Ureter (tissue), 1 donor: ENCODE measurements at places on chromosomes 7 and 10. TPM values are rescaled to one million over a fixed set of nuclear protein-coding genes. Genes with fewer than 3 reads are reported as not detected.

- DNase-seq, result no peak
Observed at GRCh38 chr7:28776463-28777157, 181.5 kb downstream of the TRIL start.

GRCh38 chr10:75755528-75755927, 324.1 kb downstream of the LRMDA start:
- DNase-seq, result no peak

GRCh38 chr10:110837418-110838171, 34.1 kb upstream of the PDCD4 start:
- DNase-seq, result no peak

EN2 gene
- not detected for total RNA-seq

CAMK2B gene
- total RNA-seq, result not detected

CPA2 gene
- not detected for total RNA-seq

NSUN5 gene
- total RNA-seq, result 23.8 TPM

SH3PXD2A gene
- total RNA-seq, result 50.3 TPM

PAX4 gene
- not detected for total RNA-seq

DNA sequence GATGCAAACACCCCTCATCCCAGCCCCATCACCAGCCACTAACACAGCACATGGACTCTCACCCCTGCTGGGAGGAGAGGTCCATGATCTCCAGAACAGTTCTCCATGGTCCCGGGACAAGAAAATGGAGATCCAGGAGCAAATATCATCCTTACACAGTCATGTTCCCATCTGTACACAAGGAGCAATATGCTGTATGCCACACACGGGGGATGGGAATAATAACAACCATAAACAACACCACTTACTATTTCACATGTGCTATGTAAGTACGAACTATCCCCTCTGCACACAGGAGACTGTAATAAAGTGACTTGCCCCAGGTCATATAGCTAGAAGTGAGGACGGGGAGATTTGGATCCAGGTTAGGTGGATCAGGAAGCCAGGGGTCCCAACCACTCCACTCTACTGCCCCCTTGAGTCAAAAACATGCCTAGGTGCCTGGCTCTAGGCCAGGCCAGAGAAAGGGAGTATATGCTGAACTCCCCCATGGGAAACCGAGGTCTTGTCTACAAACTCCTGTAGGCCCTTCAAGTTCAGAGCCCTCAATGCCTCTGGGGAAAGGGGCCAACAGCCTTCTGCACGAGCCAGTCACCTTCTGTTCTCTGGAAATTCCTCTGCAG, 34.1 kb downstream of the LRRC20 start:
- DNase-seq, result no peak

PNLIPRP2 gene
- not detected for total RNA-seq

GRCh38 chr7:33107136-33108066, 1.8 kb downstream of the RP9 start:
- no peak for DNase-seq

DNA sequence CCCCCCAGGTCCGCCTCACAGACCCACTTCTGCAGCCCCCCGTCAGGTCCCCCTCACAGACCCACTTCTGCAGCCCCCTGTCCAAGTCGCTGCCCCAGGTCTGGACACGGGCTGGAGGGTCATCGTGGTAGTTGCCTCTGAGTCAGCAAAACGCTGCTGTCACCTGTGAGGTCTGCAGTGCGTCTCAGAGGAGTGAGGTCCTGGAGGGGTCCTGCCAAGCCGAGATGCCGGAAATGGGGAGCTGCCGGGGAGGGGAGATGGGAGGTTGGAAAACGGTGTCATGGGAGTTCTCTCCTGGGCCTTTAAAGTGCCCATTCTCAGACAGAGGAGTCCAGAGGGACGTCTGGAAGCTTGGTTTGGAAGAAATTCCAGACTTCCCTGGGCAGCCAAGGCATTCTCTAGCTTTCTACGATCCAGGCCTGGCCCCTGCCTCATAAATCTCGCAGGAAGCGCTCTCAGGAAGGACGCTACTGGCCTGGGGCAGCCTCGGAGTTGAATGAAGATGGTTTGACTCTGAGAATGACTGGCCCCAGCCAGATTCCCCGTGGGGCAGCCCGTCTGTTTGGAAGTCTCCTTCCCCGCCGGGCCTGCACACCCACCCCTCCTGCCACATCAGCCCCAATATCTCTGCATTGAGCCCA, 38.7 kb downstream of the CALML3 start:
- peak; percentile 43 for DNase-seq

RAPGEF5 gene
- total RNA-seq, result 56.9 TPM

DGKI gene
- 3.3 TPM for total RNA-seq

BAIAP2L1 gene
- total RNA-seq, result 36.5 TPM

PDE1C gene
- total RNA-seq, result 12.2 TPM

- no peak for DNase-seq
Observed at GRCh38 chr7:76142861-76143260, 58.8 kb upstream of the SRRM3 start.

TFPI2 gene
- 1.3 TPM for total RNA-seq

GRCh38 chr7:104137971-104138370, 69.8 kb downstream of the ORC5 start:
- no peak for DNase-seq

TMEM270 gene
- not detected for total RNA-seq

GRCh38 chr10:19491166-19491565, 325.1 kb upstream of the PLXDC2 start:
- no peak for DNase-seq

SLC18A3 gene
- not detected for total RNA-seq

FLNC gene
- total RNA-seq, result 84.1 TPM

GRCh38 chr10:62121187-62121530, 147.5 kb downstream of the RTKN2 start:
- no peak for DNase-seq

ANKRD22 gene
- total RNA-seq, result 14.7 TPM

DNA sequence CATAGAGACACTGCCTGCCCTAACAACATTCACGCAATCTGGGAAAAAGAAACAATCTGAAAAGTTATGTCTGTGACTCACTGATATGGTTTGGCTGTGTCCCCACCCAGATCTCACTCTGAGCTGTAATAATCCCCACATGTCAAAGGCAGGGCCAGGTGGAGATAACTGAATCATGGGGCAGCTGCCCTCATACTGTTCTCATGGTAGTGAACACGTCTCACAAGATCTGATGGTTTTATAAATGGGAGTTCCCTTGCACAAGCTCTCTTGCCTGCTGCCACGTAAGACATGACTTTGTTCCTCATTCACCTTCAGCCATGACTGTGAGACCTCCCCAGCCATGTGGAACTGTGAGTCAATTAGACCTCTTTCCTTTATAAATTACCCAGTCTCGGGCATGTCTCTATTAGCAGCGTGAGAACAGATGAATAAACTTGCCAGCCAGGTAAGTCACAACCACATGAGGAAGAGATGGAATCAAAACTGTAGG, 341.5 kb upstream of the AOAH start:
- DNase-seq, result no peak

ADIRF gene
- total RNA-seq, result 790 TPM

PTPN20 gene
- 2.5 TPM for total RNA-seq

GRCh38 chr7:150313367-150313809, 9.8 kb upstream of the LRRC61 start:
- no peak for DNase-seq

DNA sequence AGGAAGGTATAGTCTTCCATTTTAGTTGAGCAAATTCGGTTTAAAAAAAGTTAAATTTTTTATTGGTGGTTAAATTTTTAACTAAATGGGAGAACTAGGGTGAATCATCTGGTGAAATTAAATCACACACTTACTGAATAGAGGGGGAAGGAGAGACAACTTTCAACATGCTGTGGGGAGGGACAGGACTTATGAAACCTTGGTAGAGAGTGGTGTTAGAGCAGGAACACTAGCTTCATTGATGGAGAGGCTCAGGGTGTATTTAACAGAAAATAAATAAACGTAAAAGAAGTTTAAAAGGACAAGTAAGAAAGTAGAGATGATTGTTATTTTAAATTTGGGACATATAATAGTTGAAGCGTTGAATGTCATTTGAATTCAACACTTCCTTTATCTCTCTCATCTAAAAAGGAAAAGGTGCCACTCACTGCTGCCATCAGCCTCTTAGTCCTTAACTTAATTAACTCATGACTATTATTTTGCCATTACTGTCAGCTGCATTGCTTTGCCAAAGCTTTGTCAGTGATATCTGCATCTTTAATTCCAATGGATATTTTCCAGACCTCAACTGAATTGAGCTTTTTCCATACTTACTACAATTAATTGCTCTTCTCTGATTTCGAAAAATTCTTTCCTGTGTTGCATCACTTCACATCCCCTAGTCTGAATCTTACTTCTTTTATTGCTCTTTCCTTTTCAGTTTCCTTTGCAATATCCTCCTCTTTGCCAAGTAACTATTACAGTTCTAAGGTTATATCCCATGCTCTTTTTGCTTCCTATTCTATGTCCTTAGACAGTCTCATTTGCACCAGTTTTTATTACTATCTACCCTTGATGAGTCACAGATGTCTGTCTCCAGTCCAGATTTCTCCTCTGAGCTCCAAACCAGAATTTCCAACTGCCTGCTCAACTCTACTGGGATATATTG, 71.7 kb downstream of the GNAT3 start:
- DNase-seq, result no peak

CC2D2B gene
- 7.0 TPM for total RNA-seq
